ENCODE measurements at places on chromosomes 12 and 14.

- DNase-seq = peak; percentile 93
Measured at GRCh38 chr12:6323340-6323994, 13.0 kb downstream of the PLEKHG6 start.

DNA sequence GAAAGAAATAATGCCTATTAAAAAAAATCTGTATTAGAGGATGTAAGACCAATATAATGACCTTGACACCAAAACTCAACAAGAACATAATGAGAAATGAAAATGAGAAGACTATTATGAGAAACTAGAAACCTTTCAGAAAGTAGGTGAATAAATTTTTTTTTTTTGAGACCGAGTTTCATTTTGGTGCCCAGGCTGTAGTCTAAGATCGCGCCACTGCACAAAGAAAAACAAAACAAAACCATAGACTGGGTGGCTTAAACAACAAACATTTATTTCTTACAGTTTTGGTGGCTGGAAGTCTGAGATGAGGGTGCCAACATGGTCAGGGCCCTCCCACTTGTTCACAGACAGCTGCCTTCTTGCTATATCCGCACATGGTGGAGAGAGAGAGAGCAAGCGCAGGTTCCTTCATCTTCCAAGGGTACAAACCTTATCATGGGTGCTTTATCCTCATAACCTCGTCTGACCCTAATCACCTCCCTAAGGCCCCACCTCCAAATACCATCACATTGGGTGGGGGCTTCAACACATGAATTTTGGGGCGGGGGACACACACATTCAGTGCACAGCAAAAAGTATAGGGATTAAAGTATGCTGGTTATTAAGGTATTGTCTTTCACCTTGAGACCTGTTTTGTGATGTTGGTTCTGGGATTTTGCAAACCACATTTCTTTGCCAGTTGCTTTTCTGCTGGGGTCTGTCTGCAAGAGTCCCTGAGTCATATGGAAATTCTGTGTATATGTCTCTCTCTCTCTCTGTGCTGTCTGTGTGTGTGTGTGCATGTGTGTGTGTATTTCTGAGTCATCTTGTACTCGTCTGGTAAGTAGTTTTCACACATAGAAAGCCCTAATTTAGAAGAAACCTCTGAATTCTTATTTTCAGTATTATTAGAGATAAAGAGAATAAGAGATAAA is 26.2 kb downstream of the ZCRB1 start:
- DNase-seq = no peak

DNA sequence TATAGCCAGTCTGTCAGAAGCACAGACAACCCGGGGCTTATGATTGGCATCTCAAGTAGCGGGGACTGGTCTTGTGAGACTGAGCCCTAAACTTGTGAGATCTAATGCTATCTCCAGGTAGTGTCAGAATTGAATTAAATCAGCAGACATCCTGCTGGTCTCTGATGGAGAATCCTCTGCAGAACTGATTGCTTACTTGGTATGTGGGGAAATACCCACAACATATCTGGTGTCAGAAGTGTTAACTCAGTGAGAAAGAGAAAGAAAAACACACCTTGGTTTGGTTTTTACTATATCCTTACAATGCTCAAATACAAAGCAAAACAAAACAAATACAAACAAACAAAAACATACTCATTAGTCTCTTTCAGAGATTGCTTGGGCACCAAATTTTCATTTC is 10.0 kb downstream of the SEL1L start:
- DNase-seq = no peak

DNA sequence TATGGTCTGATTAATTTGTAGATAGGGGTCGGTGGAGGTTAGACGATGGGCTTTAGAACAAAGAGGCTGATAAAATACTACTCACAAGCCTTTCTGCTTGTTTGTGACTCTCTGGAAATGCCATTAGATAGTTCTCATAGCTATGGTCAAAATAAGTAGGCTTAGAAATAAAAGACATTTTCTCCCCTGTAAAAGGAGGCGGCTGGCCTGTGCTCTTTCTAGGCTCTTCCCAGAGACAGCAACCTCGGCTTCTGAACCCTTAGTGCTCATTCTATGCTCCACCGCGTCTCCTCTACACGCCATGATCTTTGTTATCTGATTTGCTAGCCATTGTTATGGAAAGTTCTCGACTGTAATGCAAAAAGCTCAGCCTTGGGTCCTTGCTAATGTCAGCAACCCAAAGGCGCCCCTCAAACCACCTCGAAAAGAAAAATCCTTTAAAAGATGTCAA is 64.5 kb downstream of the CRADD start:
- peak; percentile 88 for DNase-seq

- DNase-seq = no peak
Measured at GRCh38 chr14:50012644-50013043, 103.7 kb downstream of the VCPKMT start.

- DNase-seq = no peak
Measured at GRCh38 chr14:36582874-36583241, 444 bp upstream of the NKX2-8 start.

All from H9 (cell line).